ENCODE measurements at places on chromosomes 3 and 15. TPM values are rescaled to one million over a fixed set of nuclear protein-coding genes. Genes with fewer than 3 reads are reported as not detected.

DNA sequence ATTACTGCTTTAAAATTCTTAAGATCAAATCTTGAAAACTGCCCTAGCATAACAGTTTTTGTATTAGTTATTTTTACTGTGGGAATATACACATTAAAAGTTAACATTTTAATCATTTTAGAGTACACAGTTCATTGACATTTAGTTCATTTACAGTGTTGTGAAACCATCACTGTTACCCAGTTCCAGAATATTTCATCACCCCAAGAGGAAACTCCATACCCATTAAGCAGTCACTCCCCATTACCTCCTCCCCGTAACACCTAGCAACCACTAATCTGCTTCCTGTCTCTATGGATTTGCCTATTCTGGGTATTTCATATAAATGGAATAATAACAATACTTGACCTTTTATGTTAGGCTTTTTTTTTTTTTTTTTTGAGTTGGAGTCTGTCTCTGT lies 164.1 kb upstream of the LRRFIP2 start:
- DNase-seq, result no peak

GRCh38 chr3:88203642-88204055 lies 53.9 kb downstream of the C3orf38 start:
- peak; percentile 32 for DNase-seq

DNA sequence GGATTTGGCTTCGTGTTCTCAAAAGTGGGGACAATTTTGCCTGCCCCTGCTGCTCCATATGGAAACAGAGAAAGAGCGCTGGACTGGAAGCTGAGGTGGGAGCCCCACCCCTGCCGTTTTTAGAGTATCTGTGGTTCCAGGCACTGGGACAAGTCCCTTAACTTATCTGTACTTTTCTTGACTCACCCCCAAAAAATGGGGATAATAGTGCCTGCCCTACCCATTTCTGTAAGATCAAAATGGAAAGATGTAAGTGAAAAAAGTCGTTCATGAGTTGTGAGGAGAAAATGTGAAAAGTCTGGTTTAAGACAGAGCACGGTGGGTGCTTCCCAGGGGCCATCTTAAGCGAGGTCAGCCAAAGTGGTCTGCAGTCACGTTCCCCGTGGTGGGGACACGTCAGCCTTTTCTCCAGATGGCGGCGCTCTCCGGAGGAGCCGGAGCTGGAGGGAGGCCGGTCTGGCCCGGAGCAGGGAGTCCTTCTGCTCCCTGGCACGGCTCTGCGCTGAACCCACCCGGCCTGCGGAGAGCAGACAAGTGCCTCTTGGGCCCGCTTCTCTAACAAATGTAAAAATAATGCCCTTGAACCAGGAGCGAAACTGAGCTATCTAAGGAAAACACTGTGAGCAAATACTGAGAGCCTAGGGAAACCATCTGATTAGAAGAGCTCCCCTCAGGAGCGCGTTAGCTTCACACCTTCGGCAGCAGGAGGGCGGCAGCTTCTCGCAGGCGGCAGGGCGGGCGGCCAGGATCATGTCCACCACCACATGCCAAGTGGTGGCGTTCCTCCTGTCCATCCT lies at the start of gene CLDN18:
Gene CLDN18, plus strand, starts transcription at position 690 of the 797 bp plus-strand sequence. Its CDS starts 61 bp downstream, at position 751.
- no peak for DNase-seq

DNA sequence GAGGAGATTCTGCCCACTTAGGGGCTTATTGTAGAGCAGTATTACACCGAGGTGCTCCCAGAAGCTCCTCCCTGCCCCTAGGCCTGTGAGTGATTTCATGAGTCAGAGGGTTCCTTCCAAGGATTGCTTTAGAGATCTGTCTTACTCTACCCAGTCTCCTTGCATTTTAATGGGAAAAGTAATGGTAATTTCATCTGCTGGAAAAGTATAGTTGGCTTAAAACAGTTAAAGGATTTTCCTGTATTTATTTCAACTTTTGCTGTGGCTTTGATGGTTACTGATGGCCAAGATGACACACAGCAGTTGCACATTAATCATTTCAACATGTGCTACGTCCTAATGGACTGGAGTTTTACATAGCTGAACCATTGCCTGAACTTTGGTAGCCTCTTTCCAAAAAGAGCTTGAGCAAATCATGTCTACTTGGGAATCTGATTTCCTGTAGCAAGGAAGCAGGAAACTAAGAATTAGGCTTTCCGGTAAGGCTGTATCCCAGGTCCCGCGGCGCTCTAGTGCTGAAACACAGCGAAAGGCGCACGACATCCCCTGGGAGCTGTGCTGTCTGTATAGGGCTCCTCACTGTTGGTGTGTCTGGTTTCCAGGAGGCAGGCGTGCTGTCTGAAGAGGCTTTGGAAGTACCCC lies 9.2 kb upstream of the PGPEP1L start:
- DNase-seq, result no peak

GRCh38 chr3:100489118-100489517 lies 3.3 kb upstream of the TMEM45A start:
- DNase-seq, result no peak

The ZNF660 gene
- 2.3 TPM for total RNA-seq
